ENCODE measurements at places on chromosomes 11 and 22.

- no peak for DNase-seq
These were observed 94.3 kb downstream of the ETS1 start for GRCh38 chr11:128492903-128493569.

DNA sequence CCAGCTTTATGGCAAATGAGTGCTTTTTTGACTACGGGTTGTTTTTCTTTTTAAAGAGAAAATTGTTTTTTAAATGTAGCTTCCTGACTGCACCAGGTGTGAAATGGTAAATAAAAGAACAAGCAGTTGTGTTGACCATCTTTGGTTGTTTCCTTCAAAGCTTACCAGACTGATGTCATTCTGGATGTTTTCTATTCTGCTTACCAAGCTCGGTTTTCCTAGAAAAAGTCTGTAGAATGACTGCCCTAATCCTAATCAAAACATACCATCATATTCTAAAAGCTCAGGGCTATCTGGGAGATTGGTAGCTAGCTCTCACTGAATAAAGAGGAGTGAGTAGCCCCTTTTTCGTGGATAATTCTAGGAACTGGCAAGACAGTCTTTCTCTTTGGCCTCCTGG is 77.7 kb downstream of the GAB2 start:
- no peak for DNase-seq

DNA sequence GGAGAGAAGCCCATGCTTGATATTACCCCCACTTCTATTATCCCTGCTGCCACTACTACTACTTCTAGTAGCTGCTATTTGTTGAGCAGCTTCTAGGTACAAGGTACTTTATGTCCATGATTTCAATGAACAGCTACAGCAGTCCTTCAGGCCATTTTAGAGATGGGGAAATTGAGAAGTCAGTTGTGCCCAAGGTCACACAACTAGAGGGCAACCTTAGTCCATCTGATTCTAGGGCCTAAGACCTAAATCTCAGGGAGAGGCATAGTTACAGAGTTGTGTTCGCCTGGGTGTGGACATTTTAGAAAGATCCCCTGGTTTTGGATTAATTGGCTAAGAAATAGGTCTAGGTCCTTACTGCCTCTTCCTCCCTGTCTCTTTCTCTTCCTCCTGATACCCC is 52.3 kb downstream of the MICAL2 start:
- no peak for DNase-seq

GRCh38 chr11:75588051-75588481 is 26.0 kb downstream of the SERPINH1 start:
- DNase-seq: no peak

- DNase-seq: no peak
These were observed 32.3 kb upstream of the RFPL3 start for GRCh38 chr22:32325416-32325801.
